ENCODE measurements at places on chromosomes 16 and 17.

DNA sequence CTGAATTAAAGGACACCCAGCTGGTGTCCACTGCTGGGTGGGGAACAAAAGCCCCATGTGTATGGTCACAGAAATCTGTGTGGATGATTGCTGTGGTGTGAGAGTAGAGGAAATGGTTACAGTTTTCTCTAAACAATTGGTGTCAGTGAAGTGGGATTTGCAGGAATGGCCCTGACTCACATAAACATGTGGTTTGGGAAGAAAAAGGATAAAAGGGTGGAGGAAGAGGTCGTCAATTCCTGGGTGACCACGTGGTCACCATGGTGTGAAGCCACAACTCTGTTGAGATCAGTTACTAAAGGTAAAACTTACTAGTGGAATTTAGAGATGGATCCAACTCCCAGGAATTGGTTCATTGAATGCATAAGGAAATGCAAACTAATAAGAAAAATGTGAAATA lies 3.6 kb upstream of the TUBG2 start:
- DNase-seq, result no peak

GRCh38 chr16:67842509-67843342 lies 606 bp downstream of the THAP11 start:
- DNase-seq, result no peak

DNA sequence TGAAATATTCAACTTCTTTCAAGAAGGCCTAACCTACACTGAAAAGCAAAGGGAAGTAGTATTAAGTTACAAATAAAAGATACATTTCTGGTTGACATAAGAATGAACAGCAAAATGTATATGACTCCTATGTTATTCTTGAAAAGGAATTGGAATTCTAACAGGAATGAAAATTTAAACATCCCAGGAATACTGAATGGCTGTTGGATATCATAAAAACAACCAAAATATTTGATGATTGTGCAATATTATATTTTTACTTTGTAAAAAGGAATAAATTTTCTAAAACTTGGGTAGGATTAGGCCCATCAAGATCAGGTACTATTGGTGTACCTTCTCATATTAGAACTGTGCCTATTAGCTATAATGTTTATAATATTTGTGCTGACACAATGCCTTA lies 50.0 kb downstream of the CYB5B start:
- no peak for DNase-seq

- no peak for DNase-seq
Observed at GRCh38 chr16:88601313-88602036, 31.3 kb downstream of the ZC3H18 start.

DNA sequence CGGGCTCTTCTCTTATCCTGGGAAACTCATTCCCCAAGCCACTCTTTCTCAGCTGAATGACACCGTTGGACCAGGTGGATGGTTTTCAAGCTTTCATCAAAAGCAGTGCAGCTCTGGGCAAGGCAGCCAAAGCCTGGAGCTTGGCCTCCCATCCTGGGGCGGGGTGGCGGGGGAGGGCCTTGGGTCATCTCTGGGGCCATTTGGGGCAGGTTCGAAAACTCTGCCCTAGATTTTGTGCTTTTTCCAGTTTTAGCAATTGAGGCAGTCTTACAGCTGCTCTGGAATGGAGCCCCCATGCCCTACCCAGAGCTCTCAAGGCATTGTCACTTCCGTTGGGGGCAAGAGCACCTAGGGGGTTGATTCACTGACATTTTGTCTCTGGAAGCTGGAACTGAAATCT lies 9.1 kb downstream of the MPRIP start:
- DNase-seq, result no peak

DNA sequence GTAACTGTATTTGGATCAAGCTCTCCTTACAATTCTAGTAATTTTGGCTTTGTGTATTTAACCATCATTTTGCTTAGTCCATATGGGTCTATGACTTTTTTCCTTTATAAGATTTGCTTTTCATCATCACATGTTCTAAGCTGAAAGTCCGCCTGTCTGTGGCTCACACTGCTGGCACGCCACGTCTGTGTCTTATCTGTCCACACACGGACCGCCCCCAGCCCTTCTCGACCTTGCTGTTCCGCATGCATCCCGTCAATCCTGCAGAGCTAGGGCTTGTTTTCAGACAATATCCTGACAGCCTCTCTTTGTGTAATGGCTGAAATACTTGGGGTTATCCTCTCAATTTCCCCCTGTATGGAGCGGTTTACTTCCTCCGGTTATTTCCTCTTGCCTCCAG lies 8.4 kb upstream of the ALDH3A1 start:
- DNase-seq, result no peak

DNA sequence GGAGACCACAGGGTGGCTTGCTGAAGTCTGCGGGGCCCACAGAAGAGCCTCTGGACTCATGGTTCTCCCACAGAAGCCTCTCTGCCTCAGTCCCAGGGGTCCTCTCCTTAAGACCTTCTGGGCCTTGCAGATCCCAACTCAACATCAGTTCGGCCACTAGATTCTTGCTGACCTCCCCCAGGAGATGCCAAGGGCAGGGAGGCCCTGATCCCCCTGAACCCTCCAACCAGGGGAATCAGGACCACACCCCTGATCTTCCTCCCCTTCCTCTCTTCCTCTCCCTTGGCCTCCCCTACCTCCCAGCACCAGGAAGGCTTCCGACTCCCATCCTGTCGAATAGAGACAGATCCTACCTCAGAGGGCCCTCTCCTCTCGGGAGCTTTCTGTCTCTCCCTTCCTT lies 53.4 kb downstream of the NOS2 start:
- no peak for DNase-seq

GRCh38 chr17:4811471-4811870 lies 4.5 kb downstream of the PLD2 start:
- no peak for DNase-seq

DNA sequence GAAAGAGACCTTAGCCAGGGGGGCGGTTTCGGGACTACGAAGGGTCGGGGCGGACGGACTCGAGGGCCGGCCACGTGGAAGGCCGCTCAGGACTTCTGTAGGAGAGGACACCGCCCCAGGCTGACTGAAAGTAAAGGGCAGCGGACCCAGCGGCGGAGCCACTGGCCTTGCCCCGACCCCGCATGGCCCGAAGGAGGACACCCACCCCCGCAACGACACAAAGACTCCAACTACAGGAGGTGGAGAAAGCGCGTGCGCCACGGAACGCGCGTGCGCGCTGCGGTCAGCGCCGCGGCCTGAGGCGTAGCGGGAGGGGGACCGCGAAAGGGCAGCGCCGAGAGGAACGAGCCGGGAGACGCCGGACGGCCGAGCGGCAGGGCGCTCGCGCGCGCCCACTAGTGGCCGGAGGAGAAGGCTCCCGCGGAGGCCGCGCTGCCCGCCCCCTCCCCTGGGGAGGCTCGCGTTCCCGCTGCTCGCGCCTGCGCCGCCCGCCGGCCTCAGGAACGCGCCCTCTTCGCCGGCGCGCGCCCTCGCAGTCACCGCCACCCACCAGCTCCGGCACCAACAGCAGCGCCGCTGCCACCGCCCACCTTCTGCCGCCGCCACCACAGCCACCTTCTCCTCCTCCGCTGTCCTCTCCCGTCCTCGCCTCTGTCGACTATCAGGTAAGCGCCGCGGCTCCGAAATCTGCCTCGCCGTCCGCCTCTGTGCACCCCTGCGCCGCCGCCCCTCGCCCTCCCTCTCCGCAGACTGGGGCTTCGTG lies at the start of gene MAPT:
TSS of gene MAPT (plus strand) at position 533 of the 763 bp plus-strand sequence. CDS start 67,784 bp downstream, outside the sequence.
- peak; percentile 26 for DNase-seq

DNA sequence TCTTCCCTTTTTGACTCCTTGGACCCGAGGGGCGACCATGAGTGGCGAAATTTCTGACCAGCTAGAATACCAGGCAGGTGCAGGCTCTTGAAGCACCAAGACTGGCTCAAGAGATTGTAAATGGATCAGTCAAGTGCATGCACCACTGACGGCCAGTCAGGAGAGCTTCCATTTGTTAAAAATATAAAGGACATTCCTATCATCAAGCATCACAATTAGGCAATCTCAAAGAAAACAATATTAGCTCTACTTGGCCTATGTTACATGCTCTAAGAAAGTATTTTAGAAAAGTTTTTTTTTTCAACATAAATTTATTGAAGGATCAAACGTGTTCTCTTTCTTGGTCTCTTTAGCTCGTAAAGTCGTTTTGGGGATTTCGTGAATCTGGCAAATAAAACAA lies 1.5 kb upstream of the PRKCA start:
- no peak for DNase-seq

- DNase-seq, result no peak
Observed at GRCh38 chr17:38454532-38454931, 26.3 kb downstream of the ARHGAP23 start.

DNA sequence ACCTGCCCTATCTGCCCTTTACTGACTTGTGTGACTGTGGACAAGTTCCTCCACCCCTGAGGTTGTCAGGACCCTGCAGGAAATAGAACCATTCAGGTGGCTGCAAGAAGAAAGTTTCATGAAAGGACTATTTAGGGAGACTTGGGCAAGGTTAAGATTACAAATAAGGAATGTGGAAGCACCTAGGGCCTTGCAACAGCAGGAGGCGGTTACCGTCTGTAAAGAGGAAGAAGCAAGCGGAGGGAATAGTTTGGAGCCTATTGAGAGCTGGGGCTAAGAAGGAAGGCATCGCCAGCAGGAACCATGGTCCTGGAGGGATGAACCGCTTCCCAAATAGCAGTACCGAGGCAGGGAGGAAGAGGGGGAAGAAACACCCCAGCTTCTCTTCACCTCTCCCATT lies 132.4 kb downstream of the PRKCB start:
- no peak for DNase-seq

- DNase-seq, result no peak
Observed at GRCh38 chr16:84022644-84023043, 20.0 kb downstream of the SLC38A8 start.

GRCh38 chr16:84294117-84294516 lies 561 bp upstream of the WFDC1 start:
- no peak for DNase-seq

DNA sequence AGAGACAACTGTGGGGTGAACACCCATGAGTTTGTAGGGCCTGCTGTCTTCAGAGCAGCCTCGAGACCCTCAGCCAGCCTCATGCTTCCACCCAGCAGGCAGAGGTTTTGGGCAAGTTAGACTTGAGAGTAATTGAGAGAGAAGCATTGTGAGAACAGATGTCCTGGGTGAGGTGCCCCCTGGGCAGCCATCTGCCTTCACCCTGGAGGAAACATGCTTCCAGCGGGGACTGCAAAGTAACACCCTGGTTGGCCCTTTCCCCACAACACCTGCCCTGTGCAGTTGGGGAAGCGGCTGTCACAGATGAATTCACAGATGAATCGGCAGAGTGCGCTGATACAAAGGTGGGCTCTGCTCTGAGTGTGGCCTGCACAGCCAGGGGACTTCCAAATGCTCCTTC lies 23.4 kb downstream of the ATPAF2 start:
- no peak for DNase-seq

DNA sequence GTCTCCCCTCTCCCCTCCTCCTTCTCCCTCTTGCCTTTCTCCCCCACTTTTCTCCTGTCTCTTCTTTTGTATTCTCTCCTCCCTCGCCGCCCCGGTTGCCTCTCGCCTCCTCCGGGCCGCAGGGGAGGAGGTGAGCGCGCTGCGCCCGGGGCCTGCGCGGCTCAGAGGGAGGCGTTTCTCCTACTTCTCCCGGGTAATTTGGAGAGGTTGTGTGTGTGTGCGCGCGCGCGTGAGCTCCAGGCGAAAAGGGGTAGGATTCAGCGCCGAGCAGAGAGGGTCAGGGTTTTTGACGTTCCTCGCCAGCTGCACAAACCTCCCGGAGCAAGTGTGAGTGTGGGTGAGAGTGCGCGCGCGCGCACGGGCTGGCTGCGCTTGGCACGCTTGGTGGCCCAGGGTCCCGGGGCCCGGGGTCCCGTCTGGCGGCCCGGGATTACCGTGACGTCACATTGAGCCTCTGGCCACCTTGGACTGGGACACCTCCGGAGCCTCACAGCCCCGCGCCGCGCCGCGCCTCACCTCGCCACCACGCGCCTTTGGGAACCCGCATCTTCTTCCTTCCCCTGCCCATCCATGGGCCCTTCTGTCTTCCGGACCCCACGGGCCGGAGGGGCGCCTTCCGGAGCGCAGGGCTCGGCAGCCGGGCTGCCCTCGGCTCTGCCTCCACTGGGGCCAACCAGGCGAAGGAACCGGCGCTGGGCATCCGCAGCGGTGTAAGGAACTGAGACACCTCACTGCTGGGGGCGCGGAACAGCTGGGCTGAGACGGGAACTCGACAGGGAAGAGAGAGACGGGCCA lies 479 bp downstream of the IRX6 start:
- DNase-seq, result no peak

- DNase-seq, result no peak
Observed at GRCh38 chr16:4067262-4068001, 48.8 kb downstream of the ADCY9 start.

DNA sequence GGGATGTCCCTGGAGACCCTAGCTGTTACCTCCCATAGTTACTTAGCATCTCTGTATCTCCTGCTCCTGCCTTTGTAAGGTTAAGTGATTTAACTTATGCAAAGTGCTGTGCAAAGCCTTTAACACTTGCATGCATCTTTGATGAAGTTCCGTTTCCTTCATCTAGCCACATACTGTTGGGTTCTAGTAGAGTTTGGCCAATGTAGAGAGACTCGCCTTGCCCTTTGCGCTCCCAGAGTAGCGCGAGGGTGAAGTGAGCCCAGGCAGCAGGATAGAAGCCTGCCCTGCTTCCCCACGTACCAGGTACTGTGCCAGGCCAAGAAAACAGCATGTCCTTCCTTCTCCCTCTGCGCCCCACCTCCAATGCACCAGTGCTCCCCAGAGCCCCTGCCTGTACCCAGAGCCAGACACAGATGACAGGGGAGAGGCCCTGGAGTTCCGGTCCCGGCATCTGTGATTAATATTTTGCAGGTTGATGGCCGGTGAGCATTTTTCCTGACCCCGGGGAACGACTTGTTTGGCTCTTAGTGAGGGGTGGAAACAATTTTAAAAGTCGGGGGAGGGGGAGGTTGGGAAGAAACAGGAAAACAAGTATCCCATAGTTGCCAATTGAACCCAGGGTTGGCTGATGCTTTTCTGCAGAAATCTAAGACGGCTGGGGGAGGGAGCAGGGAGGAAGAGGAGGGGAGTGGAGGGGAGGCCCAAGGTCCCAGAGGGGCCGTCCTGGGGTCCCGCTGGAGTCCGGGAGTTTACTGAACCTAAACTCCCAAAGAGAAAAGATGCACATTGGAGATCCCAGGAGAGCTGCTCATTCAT lies 13.1 kb upstream of the CDC42EP4 start:
- DNase-seq, result no peak

- no peak for DNase-seq
Observed at GRCh38 chr17:50363217-50364060, 9.5 kb downstream of the MRPL27 start.

- no peak for DNase-seq
Observed at GRCh38 chr16:85798901-85799496, 345 bp downstream of the EMC8 start.

GRCh38 chr17:34797720-34798119 lies 163.5 kb downstream of the CCT6B start:
- no peak for DNase-seq

- no peak for DNase-seq
Observed at GRCh38 chr17:70563281-70563820, 394.0 kb downstream of the KCNJ2 start.

Data from GM12864 (cell line).